ENCODE measurements at places on chromosomes 3 and 15.

DNA sequence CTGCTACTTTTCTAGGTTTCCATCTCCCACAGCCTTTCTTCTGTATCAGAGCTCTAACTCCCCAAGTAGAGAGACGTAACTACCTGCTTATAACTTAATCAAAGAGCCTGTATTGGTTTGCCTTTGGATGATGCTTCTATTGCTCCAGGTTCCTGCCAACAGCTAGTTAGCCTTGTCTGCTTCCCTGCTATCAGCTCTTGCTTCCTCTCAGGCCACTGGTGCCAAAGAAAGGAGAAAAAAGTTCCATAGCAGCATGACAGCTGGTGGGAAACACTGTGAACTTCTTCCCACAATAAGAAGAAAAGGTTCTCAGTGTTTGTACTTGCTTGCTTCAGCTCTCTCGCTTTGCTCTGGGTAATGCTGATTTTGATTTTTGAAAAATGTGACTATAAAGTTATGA lies 206.6 kb downstream of the GBE1 start:
- DNase-seq: no peak

GRCh38 chr3:129684270-129684669 lies 77.8 kb upstream of the PLXND1 start:
- no peak for DNase-seq

GRCh38 chr15:101391981-101392640 lies 97.1 kb upstream of the SNRPA1 start:
- no peak for DNase-seq

DNA sequence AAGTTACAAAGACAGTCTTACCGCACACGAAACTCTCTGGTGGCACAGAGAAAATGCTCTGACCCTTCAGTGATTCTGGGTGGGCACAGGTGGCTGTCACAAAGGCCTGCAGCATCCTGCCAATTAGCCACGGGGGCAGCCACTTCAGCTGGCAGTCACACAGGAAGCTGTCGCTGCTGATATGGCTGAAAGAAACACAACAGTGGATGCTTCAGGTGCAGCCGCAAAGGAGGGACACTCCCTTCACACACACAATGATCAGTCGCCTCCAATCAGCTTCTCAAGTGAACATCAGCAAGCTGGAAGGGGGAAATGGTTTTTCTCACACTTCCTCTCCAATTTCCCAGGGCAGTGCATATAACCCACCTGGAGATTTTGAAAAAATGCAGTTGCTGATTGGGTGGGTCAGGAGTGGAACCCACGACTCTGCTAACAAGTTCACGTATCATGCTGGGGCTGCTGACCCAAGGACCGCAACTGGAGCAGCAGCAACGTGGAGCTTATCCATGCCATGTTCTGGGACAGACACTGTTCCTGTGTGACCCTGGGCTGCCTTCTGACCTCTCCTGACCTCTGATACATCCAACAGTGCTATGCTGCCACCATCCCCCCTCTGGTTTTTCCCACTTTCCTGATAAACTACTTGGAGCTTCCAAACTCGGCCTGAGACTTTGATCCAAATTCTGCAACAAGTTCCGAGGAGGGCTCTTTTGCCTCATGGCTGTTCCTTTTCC lies 106.6 kb downstream of the LRIG1 start:
- no peak for DNase-seq

- peak; percentile 39 for DNase-seq
These were observed 602 bp upstream of the BAHD1 start for GRCh38 chr15:40439960-40440742.

DNA sequence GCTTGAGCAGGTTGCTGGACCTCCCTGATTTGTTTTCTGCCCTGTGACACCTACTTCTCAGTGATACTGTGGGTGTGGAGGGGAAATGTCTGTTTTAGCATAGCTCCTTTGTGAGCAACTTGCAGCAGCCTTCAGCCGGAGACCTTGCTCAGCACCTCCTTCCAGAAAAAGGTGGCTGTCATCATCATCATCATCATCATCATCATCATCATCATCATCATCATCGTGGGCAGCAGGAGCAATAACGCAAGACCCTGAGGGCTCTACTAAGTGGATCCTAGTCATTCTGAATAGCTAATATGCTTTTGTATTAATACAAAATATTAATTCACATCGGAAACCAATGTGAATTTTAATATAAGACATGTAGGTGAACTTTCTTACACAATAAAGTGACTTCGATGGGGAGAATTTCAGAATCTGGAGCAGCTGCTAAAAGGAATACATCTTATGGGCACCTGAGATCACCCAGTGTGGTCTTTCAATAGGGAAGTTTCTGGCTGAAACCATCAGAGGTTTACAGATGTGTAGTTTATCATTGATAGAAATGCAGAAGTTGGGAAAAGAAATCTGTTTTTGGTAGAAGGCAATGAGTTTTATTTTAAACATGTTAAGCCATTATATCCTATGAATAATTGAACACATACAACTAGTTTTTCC lies 8.6 kb downstream of the GABRR3 start:
- DNase-seq: no peak

DNA sequence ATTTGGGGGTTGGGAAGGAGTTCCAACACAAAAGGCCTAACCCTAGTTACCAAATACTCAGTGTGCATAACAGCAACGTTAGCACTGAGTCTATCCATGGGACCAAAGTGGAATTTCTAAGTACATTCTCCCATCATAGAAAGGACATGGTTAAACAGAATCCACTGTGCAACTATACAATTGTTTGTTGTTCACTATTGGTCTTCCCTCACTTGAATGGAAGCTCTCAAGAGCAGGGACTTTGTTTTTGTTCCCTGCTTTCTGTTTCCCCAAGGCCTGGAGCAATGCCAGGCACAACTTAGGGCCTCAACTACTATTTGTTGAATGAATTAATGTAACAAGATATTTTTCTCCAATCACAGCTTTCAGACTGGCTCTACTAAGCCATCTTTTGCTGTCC lies 25.6 kb downstream of the COL8A1 start:
- DNase-seq: no peak

DNA sequence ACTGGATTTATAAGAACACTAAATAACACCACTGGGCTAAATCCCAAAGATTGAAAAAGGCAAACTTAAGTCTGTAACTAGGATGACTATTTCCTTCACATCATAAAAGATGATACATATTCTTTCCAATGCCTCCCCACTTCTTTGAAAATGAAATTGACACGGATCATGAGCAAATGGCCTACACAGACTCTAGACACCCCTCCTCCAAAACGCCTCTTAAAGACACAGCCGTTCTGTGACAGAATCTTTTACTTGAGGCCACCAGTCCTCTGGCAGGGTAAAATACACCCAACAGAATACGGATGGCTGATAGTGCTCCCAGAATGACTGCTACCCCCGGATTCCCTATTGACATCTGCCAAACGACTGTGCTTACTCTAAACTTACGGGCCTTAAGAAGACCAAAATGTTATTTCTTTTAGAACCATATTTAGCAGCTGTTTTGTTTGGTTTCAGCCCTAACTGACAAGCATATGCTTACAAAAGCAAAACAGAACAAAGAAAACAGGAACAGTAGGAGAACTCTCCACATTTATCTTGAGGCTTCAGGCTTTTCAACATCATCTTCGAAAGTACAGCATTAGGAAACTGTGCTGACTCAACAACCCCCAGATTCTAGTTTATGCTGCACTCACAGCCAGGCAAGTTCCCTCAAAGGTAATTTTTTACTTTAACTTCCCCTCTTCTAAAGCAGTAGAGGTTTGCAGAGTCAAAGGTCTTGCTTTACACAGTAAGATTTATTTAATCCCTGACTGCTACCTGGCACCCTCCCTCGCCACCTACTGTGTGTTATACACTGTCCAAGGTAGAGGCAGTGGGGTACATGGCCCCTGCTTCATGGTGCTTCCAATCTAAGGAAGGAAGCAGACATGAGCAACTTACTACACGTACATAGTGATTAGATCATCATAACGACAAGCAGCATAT lies 84.3 kb downstream of the TNIK start:
- DNase-seq: no peak

DNA sequence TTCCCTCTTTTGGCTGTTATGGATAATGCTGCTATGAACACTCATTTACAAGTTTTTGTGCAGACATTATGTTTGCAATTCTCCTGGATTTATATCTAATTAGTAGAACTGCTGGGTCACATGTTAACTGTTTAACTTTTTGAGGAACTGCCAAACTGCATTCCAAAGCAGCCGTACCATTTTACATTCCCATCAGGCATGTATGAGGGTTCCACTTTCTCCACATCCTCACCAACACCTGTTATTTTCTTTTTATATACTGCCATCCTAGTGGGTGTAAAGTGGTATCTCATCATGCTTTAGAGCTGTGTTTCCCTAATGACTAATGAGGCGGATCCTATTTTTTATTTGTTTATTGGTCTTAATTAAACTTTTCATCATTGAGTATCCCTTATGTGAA lies 9.2 kb downstream of the KPNA4 start:
- no peak for DNase-seq

DNA sequence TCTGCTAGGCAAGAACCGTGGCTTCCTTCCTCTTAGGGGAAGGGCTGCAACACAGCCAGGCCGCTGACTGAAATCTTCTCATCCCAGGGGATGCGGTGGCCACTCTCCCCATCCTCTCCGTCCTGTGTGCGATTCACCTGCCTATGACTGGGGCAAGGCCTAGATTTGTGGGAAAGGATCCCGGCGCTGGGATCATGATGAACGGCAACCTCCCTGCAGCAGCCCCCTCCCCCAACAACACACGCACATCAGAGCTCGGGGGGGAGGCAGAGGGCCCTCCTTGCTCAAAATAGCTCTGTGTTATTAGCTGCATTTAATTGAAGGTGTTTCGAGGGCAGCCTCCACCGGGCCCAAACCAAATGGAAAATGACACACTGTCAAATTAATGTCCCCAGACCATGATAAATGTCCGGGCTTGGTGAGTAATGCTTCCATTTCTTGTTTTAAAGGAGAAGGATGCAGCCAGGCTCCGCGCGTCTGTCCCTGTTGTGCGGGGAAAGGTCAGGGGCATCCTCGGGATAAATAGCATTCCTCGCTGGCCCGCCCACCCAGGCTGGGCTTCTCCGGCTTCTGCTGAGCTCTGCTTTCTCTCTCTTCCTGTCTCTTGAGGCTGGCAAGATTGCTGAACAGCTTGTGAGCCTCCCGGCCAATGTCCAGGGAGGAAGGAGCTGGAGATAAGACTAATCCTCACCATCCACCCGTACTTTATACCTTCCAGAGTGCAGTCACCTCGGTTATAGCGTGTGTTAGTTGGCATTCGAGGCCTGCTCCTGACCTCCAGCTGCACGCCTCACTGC lies 56.4 kb upstream of the TLE3 start:
- DNase-seq: no peak

Data from NCI-H1092 treated with DMSO at 0.1 percent for 48 hours (cell line).